ENCODE measurements at places on chromosomes 11 and 22.
A peak's percentile ranks its signal among the peaks of the same experiment; 100 is the strongest.

DNA sequence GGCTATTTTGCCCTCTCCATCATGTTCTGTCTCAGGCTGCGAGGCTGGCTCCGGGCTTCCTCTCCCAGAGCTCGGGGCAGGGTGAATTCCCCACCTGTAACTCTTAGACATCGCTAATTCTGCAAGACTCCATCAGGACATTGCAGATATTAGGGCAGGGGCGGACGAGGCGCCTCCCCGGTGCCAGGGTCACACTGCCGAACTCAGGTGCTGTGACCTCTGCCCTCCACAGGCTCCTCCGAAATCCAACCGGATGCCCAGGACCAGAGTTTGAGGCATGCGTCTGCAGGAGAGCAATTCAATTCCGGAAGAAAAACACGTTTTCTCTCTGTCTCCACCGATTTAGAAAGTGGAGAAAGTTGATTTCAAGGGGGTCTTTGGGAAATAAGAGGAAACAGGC lies 542.7 kb downstream of the BRD1 start:
- no peak for DNase-seq

- DNase-seq = peak; percentile 66
Measured at GRCh38 chr11:12235947-12236743, 125.8 kb downstream of the MICAL2 start.

DNA sequence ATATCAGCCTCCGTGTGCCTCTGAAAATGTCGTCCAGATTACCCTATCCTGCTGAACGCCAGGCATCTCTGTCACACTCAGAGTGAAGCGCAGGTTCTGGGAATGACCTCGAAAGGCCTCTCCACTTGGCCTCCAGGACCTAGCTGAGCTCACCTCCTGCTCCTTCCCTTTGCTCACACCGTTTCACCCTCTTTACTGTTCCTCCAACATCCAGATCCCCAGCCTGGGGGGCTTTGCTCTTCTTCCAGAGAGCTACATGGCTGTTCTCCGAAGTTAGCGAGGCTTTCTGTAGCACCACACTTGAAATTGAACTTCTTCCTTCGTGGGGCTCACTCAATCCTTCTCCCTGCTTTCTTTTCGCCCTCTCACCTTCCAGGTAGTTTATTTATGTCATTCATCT lies 27.9 kb downstream of the GLB1L2 start:
- no peak for DNase-seq

- DNase-seq = peak; percentile 47
Measured at GRCh38 chr11:99693941-99694492, 673.3 kb downstream of the CNTN5 start.

DNA sequence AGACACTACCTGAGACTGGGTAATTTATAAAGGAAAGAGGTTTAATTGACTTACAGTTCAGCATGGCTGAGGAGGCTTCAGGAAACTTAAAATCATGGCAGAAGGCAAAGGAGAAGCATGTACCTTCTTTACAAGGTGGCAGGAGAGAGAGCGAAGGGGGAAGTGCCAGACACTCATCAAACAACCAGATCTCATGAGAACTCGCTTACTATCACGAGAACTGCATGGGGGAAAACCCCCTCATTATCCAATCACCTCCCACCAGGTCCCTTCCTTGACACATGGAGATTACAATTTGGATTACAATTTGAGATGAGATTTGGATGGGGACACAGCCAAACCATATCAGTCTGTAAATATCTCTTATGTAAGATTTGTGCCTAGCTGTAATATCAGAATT lies 50.9 kb upstream of the ATXN10 start:
- DNase-seq = no peak

- no peak for DNase-seq
Measured at GRCh38 chr11:130485983-130486382, 37.5 kb downstream of the ADAMTS15 start.

- DNase-seq = no peak
Measured at GRCh38 chr11:114880442-114880841, 202.1 kb downstream of the NXPE2 start.

GRCh38 chr11:113808931-113809330 lies 29.3 kb downstream of the CLDN25 start:
- no peak for DNase-seq

DNA sequence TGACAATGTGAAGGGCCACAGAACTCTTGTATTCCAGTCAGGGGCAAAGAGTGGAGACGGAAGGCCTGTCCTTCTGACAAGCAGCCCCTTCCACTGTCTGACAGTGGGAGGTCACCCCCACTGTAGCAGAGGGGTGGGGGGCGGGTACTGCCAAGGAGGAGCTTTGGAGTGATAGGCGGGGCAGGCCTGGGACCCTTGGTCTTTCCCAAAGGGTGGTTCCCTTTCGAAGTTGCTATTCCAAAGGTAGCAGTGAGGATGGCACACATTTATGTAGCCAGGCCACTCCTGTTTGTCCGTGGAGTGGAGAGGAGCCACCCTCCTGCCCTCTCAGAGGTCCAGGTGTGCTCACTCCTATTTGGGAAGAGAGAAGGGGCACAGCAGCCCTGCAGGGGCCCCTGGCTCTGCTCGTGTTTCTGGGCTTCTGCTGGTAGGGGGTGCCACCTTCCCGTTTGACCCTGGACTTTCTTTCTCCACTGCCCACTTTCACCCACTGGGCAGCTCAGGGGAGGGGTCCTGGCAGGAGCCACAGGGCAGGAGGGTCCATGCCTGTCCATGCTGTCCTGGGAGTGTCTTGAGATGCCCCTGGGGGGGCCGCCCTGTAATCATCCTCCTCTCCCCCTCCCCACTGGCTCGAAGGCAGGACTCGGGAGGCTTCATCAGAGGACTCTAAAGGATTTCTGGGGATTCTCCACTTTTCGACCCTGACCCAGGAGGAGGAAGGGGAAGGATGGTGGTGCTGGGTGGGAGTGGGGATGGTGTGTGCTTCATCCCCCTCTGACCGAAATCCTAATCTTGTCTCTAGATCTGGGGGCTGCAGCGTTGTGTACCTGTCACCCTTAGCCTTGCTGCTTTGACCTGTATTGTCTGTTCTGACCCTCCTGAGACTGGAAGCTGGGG lies 994 bp downstream of the TAGLN start:
- DNase-seq = no peak

DNA sequence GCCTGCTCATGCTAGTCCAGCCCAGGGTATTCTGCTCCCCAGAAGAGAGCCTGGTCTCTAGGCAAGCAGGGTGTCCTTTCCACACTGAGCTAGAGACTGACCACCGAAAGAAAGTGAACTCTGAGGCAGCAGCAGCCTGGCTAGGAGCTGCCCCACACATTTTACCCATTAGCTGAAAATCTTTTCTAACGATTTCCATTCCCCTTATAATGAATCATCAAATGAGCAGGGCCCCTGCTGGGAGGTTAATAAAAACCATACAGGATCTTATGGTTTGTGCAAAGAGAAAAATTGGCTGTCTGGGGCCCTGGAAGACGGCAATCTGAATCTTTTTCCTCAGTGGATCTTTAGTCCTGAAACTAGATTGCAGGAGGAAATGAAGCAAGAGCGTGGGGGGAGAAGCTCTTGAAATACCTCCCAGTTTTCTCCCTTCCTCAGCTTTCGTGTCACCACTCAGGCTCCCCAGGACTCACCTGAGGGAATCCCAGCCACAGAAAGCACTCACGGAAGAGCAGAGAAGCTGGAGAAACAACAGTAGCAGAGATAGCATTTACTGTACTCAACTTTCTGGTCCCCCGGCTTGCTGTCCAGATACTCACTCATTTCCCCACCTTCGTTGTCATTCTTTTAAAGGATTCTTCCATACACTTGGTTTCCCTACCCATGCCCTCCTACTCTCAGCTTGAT lies 74.7 kb upstream of the CD44 start:
- DNase-seq = no peak

GRCh38 chr11:28495333-28495732 lies 387.1 kb downstream of the METTL15 start:
- DNase-seq = no peak

GRCh38 chr11:70742553-70743291 lies 344.4 kb downstream of the CTTN start:
- DNase-seq = no peak
